ENCODE measurements at places on chromosomes 6 and 20.

GRCh38 chr20:49345524-49345923 lies 67.7 kb upstream of the ZNFX1 start:
- no peak for DNase-seq

DNA sequence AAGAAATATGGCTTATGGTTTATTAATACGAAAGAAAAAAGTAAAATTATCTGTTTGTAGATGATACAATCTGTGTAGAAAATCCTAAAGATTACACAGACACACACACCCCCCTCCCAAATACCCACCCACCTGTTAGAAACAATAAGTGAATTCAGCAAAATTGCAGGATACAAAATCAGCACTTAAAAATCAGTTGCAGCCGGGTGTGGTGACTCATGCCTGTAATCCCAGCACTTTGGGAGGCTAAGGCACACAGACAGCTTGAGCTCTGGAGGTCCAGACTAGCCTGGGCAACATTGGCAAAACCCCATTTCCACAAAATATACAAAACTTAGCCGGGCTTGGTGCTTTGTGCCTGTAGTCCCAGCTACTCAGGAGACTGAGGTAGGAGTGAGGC lies 42.3 kb downstream of the NINL start:
- DNase-seq, result no peak

DNA sequence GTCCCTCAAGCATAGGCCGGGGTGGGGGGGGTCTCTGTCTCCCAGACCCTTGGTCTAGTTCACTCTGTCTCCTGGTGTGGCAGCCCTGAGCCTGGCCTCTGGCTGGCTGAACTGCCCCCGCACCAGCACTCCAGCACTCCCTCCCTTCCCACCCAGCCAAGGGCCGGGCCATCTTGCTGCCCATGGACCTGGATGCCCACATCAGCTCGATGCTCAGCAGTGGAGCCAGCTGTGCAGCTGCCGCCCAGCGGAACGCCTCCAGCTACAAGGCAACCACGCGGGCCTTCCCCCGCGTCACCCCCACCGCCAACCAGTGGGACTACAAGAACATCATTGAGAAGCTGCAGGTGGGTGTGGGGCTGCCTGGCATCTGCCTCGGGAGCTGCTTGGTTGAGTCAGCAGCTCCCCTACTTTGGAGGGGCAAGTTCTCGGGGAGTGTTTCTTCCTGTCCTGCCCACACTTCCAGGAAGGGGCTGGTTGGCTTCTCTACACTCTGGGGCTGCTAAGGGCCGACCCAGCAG lies 28.4 kb downstream of the UQCC2 start:
- no peak for DNase-seq

- DNase-seq, result no peak
Measured at GRCh38 chr6:61949161-61949560, 336.9 kb downstream of the KHDRBS2 start.

GRCh38 chr20:48599106-48599747 lies 228.6 kb downstream of the PREX1 start:
- DNase-seq, result no peak

DNA sequence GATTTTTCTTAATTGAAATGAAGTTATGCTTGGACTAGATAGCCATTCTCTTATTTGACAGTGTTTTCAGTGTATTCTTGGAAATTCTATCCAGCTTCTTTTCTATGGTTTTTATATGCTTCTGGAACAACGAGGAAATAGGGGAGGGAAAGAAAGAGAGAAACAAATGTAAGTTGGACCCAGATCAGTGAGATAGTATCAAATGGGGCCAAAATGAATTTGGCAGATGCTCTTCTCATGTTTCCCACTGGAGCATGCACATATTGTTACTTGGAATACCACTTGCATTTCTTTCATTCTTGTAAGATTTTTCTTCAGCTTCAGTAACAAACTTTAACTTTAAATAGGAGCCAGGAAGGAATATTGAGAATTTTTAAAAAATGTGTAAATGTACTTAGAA lies 312.3 kb downstream of the PRL start:
- no peak for DNase-seq

GRCh38 chr6:48080227-48081009 lies 30.6 kb downstream of the PTCHD4 start:
- DNase-seq, result no peak

DNA sequence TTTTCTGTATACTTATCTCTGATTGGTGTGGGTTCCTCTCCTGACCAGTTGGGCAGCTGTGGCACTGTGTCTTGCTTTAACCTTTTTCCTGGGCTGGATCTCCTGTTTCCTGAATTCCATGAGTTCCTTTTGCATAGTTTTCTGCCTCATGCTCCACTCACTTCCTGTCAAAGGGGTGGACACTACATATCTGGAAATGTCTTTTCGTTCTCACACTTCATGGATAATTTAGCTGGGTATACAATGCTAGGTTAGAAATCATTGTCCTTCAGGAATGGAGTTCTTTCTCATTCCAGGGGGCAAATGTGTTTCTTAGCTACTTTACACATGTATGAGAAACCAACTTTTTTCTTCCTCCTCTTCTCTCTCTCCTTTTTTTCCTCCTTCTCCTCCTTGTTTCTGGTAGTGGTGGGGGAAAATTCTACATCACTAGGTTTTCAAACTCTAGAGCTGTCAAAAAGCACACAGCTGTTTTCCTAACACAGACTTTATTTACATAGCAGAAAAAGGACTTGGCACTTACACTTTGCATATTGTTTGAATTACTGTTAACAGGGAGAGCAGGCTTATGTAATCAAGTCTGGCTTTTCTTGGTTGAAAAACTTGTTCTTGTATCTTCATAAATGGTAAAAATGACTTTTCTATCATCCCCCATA lies 9.0 kb upstream of the DDX27 start:
- no peak for DNase-seq

DNA sequence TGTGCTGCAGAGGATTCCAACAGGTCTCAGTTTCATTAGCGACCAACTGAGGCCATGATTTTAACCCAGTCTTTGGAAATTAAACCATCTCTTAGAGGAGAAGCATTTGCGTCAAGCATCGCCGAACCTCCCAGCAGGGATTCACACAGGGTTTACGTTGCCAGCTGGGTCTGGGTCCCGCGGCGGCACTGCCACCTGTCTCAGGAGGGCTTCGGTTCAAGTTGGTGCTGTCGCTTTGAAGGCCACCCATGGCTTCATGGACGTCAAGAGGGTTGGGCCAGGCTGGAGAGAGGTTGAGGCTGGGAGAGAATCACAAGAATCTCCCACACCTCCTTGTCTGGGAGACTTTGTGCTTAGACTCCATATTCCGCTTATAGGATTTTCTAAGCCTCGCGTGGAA lies 43.0 kb upstream of the FRMD1 start:
- no peak for DNase-seq

- peak; percentile 88 for DNase-seq
Measured at GRCh38 chr6:137967689-137968454, 100.8 kb downstream of the TNFAIP3 start.

DNA sequence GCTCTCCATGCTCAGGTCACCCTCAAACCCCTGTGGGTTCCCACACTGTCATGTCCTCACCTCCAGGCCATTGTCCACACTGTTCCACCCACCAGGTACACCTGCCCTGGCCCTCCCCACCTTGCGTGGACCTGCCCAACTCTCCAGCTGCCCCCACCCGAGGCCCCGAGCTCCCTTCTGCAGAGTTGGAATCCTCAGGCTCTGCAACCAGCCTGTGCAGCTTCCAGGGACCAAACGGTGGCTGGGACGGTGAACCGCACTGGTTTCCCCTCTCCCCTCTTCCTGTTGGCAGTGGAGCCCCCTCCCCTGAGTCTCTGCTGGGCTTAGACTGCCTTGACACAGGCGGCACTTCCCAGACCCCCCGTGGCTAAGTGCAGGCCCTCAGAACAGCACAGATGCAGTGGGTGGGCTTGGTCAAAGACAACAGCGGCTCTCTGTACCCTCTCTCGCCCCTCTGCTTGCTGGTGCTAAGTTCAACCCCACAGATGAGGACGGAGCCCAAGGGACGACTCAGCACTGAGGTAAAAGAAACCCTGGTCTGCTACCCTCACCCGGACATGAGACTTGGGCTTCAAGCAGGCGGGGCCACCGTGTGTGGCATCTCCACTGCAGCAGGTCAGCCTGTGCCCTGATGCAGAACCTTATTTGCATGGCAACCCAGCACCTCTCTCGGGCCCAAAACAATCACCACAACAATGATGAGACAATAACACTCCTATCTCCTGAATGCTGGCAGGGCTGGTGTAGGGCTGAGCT lies 11.0 kb downstream of the ZBP1 start:
- no peak for DNase-seq

- DNase-seq, result no peak
Measured at GRCh38 chr20:45765307-45765875, 26.3 kb downstream of the WFDC3 start.

DNA sequence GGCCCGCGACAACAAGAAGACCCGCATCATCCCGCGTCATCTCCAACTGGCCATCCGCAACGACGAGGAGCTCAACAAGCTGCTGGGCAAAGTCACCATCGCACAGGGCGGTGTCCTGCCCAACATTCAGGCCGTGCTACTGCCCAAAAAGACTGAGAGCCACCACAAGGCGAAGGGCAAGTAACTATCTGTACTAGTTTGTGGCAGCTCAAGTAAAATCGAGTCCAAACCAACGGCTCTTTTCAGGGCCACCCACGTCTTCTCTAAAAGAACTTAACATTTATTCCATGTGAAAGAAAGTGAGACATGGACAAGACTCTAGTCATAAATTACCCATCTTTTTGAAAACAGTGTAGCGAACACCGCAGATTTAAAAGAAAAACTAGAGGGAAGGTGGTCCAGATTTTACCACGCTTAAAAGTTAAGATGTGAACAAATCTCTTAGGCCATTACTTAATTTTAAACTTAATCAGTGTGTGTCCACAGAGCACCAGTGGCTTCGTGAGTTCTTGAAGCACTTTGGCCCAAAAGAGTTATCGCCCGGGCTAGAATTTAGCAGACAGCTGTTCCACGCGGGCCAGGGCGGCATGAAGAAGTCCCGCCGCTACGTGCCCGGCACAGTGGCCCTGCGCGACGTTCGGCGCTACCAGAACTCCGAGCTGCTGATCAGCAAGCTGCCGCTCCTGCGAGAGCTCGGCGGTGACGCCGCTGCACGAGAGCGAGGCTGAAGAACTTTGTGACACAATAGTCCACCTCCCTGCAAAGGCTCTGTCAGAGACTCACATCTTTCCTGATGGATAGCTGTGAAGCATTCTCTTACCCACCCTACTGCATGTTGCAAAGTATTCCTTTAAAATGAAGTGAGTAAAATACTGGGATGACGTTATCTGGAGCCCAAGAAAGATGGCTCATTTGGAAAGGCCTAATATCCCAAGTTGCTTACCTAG lies 113.9 kb upstream of the PRSS16 start:
- DNase-seq, result peak; percentile 90

- no peak for DNase-seq
Measured at GRCh38 chr6:40627316-40627715, 40.2 kb upstream of the LRFN2 start.

DNA sequence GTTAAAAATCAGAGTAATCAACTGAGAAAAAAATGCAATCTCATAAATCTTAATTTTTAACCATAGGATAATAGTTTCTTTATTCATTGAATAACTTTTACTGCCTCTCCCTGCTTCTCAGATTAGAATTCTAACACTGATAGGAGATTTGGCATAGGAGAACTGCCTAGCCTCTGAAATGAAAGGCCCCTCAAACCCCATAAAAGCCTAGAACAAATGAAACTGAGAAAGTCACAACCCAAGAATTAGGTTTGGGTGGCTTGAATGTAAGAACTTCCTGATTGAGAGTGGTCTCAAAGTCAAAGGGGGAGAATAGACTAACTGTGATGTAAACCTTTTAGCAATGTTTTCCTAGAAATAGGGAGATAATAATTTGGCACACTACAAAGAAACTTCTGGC lies 52.2 kb downstream of the SAMD5 start:
- no peak for DNase-seq

DNA sequence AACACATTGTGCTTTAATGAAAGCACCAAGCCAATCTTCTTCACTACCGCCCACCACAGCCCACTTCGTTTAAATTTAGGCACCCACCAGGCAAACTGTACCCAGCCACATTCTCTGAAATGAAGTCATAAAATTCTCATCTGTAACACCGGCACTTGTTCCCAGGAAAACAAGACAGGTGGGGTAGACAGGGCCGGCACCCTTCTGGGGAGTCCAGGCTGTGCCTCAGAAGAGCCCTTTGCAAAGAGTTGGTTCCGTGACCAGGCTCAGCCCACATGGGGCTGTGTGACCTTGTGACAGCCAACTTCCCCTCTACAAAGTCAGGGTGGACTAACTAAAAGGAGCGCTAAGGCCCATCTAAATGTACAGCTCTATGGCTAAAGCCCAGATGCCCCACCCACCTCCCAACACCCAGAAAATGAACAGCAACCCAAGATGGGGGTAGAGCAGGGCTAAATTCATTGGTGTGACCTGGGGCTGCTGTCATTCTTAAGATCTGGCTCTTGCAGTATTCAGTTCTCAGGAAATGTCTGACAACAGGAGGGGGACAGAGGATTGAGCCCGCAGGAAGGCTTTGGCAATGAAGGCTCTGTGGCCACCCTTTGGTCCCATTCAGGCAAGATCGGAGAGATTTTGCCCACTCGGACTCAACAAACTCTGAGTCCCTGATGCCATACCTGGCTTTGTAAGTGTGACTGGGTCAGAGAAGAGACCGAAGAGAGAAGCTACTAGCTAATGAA lies 56.7 kb downstream of the TRERF1 start:
- DNase-seq, result no peak

GRCh38 chr20:4260102-4260501 lies 244.7 kb upstream of the RNF24 start:
- DNase-seq, result no peak

DNA sequence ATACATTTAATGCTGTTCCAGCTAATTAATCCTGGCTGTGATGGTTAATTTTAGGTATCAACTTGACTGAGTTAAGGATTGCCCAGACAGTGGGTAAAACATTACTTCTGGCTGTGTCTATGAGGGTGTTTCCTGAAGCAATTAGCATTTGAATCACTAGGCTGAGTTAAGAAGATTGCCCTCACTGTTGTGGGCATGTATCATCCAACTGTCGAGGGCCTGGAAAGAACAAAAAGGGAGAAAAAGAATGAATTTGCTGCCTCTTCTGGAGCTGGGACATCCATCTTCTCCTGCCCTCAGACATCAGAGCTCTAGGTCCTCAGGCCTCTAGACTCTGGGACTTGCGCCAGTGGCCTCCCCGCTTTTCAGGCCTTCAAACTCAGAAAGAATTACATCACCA lies 34.3 kb downstream of the SDHAF4 start:
- no peak for DNase-seq

DNA sequence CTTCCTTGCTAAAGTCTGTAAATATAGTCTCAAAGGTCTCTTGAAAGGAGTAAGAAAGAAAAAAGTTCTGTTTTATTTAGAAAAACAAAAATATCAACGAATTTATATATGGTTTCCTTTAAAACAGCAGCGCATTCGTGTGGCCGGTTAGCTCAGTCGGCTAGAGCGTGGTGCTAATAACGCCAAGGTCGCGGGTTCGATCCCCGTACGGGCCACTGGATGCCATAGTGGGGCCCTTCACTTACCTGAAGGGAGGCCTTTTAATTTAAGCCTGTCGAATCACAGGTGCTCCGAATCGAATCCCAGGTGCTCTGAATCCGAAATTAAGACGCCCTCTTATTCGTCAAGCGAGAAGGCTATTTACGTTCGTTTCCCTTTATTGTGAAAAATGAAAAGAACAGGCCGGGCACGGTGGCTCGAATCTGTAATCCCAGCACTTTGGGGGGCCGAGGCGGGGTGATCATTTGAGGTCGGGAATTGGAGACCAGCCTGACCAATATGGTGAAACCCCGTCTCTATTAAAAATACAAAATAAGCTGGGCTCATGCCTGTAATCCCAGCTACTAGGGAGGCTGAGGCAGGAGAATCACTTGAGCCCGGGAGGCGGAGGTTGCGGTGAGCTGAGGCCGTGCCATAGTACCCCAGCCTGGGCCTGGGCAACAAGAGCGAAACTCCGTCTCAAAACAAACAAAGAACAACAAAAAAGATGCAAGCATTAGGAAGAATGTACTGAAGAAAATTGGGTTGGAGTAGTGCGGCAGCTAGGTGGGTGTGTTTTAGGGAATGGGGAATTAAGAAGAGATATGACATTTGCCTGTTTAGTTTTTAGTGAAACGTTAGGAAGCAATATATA lies 195.8 kb upstream of the ZNF184 start:
- peak; percentile 96 for DNase-seq
